Substantia nigra (tissue), 51 donors: ENCODE measurements at places on chromosomes 11 and 22.

- no peak for DNase-seq
Observed at GRCh38 chr11:67405196-67405567, 1.3 kb downstream of the TBC1D10C start.

GRCh38 chr11:47186700-47187695, 764 bp upstream of the PACSIN3 start:
- DNase-seq = peak; percentile 10

DNA sequence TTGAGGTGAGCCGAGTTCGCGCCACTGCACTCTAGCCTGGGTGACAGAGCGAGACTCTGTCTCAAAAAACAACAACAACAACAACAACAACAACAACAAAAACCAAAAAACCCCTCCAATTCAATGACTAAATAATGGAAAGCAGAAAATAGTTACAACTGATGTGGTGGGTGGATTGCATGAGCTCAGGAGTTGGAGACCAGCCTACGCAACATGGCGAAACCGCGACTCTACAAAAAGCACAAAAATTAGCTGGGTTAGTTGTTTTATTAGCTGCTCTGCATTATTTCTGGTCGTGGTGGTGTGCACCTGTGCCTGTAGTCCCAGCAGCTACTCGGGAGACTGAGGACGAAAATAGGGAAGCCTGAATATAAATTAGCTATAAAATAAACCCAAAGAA, 2.6 kb upstream of the PATL1 start:
- no peak for DNase-seq

- no peak for DNase-seq
Observed at GRCh38 chr11:17564687-17565042, 17.6 kb downstream of the OTOG start.

- DNase-seq = no peak
Observed at GRCh38 chr11:1807264-1807995, 27.4 kb upstream of the SYT8 start.

DNA sequence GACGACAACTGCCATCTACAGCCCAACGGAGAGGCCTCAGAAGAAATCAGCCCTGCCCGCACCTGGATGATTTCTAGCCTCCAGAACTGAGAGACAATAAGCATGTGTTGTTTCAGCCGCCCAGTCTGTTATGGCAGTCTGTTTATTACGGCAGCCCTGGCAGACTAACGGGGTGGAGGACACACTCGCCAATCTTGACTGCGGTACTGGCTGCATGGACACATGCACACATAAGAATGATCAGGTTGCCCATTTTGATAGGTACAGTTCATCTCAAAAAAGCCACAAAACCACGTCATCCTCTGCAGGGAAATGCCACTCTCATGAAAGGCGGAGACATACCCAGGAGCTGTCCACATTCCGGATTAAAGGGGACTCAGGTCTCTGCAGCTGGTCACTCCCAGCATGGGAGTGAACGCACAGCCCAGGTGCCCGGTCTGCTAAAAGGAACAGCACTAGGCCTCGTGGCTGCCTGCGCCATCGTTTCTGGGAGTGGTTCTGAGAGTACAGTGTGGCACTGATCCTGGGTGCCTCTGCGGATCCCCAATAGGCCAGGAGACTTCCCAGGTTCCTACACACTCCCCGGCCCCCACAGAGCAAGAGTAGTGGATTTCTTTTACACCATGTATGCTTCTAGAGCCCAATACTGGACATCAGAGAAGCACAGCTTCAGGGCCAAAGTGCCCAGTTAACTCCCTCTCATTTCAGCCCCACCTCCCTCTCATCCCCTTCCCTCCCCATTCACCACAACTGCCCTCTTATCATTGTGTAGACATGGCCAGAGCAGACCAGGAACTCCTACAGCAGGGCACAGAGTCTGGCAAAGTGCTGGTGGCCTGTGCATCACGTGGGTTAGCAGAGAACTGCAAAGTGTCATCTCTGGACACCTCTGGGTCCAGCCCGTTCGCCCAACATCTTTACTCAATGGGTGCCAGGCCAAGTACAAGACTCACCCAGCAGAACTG, 11.7 kb upstream of the COMT start:
- DNase-seq = peak; percentile 74

GRCh38 chr11:131481971-131482370, 111.6 kb downstream of the NTM start:
- DNase-seq = no peak

DNA sequence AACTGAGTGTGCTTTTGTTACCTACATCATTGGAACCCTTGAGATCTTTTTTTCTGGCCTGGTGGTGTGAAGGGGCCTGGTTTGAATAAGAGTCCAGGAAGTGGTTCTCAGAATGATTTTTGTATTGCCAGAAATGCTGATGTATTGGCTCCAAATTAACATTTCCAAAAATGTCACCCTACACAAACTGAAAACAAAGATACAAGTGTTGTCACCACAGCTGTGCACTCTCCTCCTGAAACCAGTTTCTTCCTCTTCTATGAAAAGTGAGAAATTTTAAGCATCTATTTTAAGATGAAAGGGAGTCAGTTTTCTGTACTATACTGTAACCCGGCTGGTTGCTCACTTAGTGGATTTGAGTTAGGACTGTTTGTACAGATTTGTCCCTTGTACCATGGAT, 218.8 kb downstream of the PGR start:
- DNase-seq = no peak

DNA sequence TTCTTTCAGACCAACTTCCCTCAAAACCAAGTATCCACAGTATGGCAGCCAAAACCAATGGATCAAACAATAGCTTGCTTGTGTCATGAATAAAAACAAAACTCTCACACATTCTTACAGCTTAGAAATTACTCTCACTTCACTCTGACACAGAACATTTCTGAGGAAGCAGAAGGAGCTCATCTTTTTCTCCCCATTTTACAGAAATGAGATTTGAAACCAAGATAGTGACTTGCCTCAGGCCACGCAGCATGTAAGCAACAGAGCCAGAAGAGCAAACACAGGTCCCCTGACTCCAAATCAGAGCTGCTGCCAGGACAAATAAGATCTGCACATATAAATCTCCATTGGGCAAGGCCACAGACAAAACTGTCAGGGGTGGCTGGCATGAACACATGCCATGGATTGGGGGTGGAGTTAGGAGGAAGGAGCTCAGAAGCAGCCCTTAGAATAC, 64.8 kb downstream of the RAB30 start:
- no peak for DNase-seq

DNA sequence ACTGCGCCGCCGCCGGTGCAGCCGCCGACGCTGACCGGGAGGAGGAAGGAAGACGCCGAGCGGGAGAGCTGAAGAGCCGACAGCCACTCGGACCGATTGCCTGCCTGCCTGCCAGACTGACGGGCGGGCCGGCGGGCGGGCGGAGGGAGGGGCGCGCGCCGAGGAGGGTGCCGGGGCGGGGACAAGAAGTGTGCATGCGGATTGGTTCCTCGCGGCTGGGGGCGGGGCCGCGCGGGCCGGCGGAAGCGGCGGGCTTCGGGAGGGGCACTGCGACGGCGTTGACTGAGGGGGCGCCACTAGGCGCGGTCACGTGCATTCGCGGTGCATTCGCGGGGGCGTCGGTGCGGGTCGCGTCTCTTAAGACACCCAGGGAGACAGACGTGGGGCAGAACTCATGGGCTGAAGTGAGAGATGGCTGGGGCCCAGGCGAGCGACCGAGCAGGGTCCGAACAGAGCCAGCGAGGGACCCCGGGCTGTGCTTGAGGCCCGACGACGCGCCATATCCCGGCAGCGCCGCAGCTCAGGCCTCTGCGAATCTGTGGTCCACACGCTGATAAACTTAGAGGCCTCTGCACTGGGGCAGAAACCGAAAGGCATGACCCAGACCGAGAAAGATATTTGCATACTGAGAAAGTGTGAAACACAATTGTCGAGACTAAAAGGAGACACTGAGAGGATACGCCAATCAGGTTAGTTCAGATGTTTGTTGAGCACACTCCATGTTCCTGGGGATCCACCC, at the start of gene MAPK1:
TSS of gene MAPK1 (minus strand) at position 118 of the 739 bp plus-strand sequence. CDS start 205 bp downstream, outside the sequence.
- peak; percentile 93 for DNase-seq

GRCh38 chr22:17552737-17553136, 10.6 kb upstream of the SLC25A18 start:
- no peak for DNase-seq

GRCh38 chr11:100791103-100791502, 104.0 kb downstream of the ARHGAP42 start:
- no peak for DNase-seq

DNA sequence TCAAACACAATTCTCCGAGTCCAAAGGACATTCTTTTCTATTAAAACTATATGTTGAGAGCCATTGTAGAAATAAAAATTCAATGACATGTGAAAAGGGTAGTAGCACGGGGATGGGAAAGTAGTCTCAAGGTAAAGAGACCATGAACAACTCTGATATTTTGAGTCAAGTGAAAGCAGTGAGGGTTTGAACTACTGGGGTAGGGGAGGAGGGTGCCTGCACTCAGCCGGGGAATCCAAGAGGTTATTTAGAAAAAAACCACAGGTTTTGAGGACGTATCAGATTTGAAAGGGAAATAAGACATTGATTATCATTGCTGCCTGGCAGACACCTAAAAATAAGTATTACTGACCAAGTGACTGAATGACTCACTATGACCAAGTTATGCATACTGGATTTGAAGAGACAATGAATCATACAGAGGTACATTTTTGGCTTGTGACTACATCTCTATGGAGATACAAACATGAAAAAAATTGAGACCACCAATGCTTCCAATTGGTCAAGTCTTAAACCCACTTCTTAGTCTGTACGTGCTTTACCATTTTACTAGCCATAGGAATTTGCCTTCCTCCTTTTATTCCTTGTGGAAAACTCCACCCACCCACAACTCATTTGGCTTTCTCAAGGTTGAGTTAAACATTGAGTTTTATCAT, 2.2 kb upstream of the OR52H1 start:
- no peak for DNase-seq

- no peak for DNase-seq
Observed at GRCh38 chr11:30596832-30597231, 10.7 kb upstream of the MPPED2 start.

- no peak for DNase-seq
Observed at GRCh38 chr11:18000760-18001159, 12.1 kb downstream of the SERGEF start.

GRCh38 chr22:22709719-22710445, 65.5 kb downstream of the GGTLC2 start:
- no peak for DNase-seq

- DNase-seq = no peak
Observed at GRCh38 chr11:41254966-41255365, 204.5 kb downstream of the LRRC4C start.

DNA sequence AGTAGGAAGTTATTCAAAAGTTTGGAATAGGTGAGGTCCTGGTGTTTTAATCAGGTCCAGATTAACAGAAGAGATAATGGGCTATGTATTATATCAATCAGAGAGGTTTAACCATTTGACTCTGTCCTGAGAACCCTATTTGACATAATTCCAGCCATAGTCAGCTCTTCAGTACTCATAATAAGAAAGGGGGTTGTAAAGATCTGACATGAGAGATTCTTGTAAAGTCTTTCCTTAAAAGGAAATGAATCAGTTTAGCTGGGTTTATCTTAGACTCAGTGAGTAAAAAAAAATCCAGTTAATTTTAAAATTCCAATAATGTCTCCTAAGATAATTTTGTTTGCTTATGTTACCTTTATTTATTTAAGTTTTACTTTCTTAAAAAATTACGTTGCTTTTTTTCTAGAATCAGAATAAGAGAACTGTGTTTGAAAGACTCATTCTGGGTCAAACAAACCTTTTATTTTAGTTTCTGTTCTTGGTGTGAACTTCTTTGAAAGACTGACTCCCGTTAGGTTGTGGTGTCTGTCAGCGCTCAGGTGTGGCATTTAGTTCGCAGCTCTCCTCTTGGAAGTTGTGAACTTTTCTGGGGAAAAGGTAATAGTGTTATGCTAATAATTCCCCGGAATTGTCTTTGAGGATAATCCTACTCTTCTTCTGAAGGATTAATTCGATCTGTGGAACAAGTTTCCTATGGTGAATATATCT, 20.5 kb downstream of the NUCB2 start:
- DNase-seq = no peak

DNA sequence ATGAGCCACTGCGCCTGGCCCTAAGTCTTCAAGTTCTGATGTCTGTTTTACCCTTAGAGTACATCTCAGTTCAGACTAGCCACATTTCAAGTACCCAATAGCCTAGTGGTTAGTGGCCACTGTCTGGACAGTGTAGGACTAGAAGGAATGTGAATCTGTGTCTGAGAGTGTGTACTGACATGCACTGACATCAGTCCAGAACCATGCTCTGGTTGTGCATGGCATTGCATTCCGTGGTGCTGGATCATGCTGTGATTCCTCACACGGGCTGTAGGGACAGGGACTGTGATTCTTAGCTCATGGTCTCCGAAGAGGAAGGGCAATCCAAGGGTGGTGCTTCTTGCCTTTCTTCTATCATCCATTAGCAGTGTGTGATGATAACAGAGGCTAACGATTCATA, 41.1 kb downstream of the AMOTL1 start:
- DNase-seq = no peak

GRCh38 chr11:6497069-6497839, at the start of gene DNHD1:
Gene DNHD1 (plus strand): TSS chr11:6497280. CDS start chr11:6498216, 936 bp downstream.
- no peak for DNase-seq

- no peak for DNase-seq
Observed at GRCh38 chr22:45942787-45943493, 34.0 kb downstream of the WNT7B start.

GRCh38 chr11:120326845-120327281, 1.8 kb downstream of the TLCD5 start:
- no peak for DNase-seq

- DNase-seq = no peak
Observed at GRCh38 chr22:39369186-39369585, 19.4 kb downstream of the SYNGR1 start.

GRCh38 chr22:22362936-22363335, 118.3 kb downstream of the VPREB1 start:
- DNase-seq = no peak

DNA sequence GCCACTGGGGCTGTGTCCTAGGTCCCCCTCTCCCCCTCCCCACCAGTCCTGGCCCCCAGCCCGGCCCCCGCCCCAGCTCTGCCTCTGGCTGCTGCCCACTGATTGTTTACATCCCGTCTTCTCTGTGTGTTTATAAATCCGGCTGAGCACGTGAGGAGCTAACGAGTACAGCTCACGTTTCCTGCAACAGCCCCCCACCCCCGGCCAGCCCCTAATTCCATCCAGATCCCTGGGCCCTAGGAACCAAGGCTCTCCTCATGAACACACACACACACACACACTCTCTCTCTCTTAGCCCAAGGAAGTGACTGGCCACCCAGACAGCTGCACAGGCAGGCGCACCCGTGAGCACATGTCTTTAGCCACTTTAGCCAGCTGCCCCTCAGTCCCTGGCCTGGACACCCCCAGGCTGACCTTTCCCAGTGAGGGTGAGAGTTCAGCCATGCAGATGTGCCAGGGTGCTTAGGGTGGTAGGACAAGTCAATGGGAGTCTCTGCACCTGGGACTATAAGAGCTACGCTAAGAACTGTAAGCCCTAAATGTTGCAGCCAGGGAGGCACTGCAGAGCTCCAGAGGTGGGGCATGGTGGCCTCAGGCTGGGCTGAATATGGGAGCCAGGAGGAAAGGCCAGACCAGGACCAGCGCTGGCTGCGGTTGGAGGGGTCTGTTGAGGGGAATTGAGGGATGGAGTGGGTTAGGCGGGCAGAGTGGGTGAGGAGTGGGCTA, 2.9 kb downstream of the CLCF1 start:
- DNase-seq = no peak
